SJCRH30 (cell line): ENCODE measurements at places on chromosomes 3 and 15.

DNA sequence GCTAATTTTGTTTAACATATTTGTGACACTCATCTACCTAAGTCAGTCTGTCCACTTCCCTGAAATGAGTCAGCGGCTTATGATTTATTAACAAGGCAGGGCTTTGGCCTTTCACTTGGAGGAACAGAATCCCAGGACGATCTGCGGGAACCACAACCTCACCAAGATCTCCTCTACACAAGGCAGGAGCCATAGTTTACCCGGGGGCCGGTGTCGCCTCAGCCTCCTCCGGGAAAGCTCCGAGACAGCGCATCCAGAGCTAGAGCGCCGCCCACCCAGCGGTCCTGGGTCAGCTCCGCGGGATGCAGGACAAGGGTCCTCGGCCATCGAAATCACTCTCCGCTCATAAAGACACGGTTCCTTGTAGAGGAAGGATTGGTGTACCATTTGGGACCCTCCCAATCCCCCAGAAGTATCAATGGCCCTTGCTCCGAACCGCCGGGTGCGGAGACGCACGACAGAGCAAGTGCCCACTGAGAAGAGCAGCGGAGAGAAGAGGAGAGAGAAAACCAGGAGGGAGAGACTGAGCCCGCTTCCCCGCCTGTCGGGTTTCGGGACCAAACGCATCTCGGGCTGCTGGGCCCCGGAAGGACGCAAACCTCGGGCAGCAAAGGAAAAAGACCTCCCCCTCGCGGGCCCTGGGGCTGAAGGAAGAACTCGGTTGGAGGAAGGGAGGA, 13.1 kb upstream of the ALCAM start:
- H3K4me3 ChIP-seq, result no peak overlapping the region
- H3K4me1 ChIP-seq, result 0 out of 2 replicates have a peak, but pooled peaks cover 3% of the 10 kb centered on the region
- no peak overlapping the region for H3K27ac ChIP-seq
- no peak for DNase-seq

DNA sequence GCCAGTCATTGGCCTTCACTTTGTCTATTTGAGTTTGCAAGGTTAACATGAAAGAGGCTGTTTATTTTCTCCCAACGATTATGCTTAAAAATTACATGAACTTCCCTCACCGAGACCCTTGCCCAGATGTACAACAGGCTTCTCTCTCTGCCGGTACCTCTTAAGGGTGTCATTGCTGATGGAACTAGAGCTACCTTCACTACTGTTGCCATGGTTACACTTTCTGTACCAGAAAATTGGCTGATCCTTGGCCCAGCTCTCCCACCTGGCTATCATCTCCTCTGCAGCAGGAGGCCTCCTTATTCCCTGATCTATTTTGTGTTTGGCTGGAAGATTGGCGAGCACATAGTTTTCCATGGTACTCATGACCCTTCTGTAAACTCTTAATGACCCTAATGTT, 24.0 kb upstream of the LIPC start:
- no peaks in the 10 kb centered on the region for H3K27me3 ChIP-seq
- no peak overlapping the region for H3K4me3 ChIP-seq
- no peaks in the 10 kb centered on the region for H3K36me3 ChIP-seq
- DNase-seq, result no peak

DNA sequence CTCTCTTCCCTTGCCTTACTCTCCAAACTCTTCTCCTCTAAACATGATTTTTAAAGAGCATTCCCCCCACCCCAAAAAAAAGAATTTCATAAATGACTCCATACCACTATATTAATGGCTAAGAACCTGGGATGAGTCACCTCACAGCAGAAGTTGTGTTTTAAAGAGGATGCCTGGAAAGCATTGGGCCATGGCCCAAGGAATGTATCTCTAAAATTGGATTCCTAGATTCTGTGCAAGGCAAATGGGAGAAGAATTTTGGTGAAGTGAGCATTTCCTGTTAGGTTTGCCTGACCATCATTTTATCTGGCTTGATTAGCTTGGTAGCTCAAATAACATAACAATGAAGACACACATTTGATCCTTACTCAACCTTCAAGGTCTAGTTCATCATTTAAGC, 251.4 kb downstream of the NR1D2 start:
- no peaks in the 10 kb centered on the region for H3K27me3 ChIP-seq
- DNase-seq, result no peak
- H3K4me1 ChIP-seq, result no peaks in the 10 kb centered on the region
- no peaks in the 10 kb centered on the region for H3K36me3 ChIP-seq
- H3K27ac ChIP-seq, result no peak overlapping the region

GRCh38 chr3:122052968-122053367, 2.2 kb upstream of the CD86 start:
- H3K36me3 ChIP-seq, result no peaks in the 10 kb centered on the region
- no peak for DNase-seq
- no peaks in the 10 kb centered on the region for H3K4me1 ChIP-seq
- H3K27ac ChIP-seq, result no peak overlapping the region

DNA sequence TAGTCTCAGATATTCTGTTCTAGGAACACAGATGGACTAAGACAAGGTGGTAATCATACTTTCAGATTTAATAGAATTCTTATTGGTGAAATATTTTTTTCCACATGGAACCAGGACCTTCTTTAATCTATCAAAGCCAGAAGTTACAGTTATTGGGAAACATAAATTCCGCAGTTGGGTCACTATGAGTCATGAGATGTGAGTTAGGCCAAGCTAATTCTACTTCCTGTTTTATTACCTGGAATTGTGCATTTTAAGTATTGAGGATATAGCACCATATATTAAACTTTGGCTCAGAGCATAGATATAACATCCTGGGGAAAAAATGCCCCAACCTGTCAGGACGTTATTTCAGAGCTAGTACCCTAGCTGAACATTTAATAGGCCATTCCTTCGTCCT, 96.4 kb upstream of the P3H2 start:
- no peak for DNase-seq
- H3K4me3 ChIP-seq, result no peak overlapping the region
- no peaks in the 10 kb centered on the region for H3K36me3 ChIP-seq

- no peaks in the 10 kb centered on the region for H3K27me3 ChIP-seq
- no peak for DNase-seq
- H3K4me1 ChIP-seq, result no peaks in the 10 kb centered on the region
- H3K27ac ChIP-seq, result no peak overlapping the region
- H3K4me3 ChIP-seq, result no peak overlapping the region
Measured at GRCh38 chr3:38015984-38016383, 13.5 kb downstream of the PLCD1 start.

GRCh38 chr3:74347563-74348268, 266.7 kb downstream of the CNTN3 start:
- no peaks in the 10 kb centered on the region for H3K36me3 ChIP-seq
- no peak overlapping the region for H3K27ac ChIP-seq
- no peaks in the 10 kb centered on the region for H3K4me1 ChIP-seq
